Esophagus squamous epithelium (tissue), 5 donors: ENCODE measurements at places on chromosomes 1 and 21.

DNA sequence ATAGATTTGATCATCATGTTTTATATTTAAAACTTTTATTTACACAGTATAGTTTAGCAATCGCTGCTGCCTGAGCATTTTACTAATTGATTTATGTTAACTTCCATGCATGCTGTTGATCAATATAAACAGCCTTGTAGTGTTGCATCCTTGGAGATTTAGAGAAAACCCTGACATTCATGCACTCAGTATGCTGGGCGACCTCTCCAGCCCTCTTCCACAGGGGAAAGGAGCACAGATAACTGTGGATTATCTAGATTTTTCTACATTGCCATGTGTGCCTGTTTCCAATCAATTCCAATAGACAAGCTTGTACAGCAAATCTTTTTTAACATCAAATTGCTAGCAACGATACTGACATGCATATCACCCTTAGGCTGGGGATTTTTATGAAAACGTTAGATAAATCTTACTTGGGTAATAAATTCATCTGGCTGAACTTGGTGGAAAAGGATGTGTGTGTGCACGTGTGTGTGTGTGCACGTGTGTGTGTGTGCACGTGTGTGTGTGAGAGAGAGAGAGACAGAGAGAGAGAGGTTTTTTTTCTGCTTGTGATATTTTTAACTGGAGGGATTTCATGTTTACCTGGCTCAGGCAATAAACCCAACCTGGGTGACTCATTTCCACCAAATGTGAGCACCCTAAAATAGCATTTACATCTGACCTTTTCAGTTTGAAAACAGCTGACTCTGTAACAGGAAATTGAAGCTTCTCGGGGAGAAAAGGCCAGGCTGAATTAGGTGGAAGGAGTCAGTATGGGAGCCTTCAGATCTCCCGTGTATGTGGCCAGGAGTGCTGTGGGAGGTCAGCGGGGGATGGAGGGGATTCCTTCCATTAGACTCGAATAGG is 339.8 kb downstream of the PRDM2 start:
- DNase-seq = no peak

- no peak for DNase-seq
These were observed 742 bp downstream of the SH3GLB1 start for GRCh38 chr1:86704972-86705664.

- DNase-seq = no peak
These were observed 43.1 kb upstream of the KANK4 start for GRCh38 chr1:62362061-62362917.

GRCh38 chr1:246020211-246020954 is 486.7 kb downstream of the SMYD3 start:
- DNase-seq = no peak

GRCh38 chr1:178634445-178634844 is 90.6 kb upstream of the RALGPS2 start:
- no peak for DNase-seq

DNA sequence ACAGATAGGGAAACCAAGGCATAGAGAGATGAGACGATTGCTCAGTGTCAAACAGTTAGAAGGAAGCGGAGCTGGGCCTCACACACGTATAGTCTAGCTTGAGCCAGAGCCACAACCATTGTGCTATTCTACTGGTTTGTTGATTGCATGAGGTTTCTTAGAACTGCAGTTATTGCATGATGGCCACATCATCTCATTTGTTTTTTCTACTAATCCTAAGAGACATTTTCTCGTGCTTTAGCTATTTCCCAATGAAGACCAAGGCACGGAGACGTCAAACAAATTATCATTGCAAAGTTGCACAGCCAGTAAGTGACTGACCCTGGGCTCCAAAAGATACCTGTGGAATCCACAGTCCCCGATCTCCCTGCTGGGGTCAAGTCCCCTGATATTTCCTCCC is 25.1 kb upstream of the ZNF362 start:
- DNase-seq = no peak

DNA sequence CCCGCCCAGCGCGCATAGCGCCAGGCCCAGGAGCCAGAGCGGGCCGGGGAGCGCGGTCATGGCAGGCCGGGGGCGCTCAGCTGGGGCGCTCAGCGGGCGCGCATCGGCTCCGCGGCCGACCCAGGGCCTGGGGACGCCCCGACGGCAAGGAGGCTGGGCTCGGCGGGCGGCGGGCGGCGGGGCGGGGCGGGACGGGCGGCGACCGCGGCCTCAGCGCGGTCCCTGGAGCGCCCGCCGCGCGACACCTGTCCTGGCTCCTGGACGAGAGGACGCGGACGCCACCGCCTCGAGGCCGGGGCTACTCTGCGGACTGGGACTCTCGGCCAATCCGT is 273 bp downstream of the BMP8B start:
- no peak for DNase-seq

- DNase-seq = no peak
These were observed 71.9 kb downstream of the PLA2G4A start for GRCh38 chr1:186900539-186901237.

GRCh38 chr1:210104103-210104502 is 128.5 kb upstream of the SERTAD4 start:
- no peak for DNase-seq

GRCh38 chr1:53680868-53681267 is 58.1 kb downstream of the GLIS1 start:
- DNase-seq = no peak

DNA sequence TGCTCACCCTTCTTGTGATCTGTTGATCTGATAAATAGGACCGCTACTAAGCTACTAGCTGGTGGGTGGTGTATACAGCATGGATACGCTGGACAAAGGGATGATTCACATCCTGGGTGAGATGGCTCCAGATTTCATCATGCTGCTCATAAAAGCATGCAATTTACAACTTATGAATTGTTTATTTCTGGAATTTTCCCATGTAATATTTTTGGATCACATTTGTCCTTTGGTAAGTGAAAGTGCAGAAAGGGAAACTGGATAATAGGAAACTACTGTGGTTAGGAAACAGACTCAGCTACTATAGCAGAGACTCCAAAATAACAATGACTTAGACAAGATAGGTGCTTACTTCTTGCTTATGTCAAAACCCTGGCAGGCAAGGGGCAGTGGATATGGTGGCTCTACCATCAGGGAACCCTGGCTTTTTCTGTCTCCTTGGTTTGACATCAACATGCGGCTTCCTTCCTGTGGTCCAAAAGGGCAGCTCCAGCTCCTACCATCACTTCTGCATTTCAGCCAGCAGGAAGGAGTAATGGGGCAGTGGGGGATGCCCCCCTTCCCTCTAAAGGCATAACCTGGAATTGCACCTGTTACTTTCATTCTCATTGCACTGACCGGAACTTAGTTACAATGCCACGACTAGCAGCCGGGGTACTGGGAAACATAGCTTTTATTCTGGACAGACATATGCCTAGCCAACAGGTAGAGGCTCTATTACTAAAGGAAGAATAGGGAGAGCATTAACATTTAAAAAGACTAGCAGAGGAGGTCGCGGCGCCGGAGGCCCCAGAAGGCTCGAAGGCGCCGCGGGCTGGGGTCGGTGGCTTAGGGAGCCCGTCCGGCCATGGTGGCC is 13.8 kb upstream of the AK2 start:
- DNase-seq = no peak

- DNase-seq = no peak
These were observed 87.2 kb upstream of the CNIH3 start for GRCh38 chr1:224528900-224529299.

DNA sequence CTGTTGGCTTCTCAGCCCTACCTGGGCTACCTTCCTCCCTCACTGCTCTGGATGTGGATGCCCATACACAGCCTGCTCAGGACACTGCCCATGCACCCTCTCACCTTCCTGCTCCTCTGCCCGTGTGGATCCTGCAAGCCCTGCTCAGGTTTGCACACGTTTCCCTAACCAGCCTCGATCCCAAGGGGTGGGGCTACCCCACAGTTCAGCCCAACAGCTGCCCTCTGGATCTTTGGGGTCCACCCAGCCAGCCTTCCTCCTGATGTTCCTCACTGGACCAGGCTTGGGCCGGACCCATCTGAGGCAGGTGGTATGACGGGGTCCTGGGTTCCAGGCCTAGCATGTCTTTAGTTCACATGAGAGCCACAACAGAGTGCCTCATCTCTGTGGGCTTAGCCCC is 4.7 kb downstream of the TMEM54 start:
- no peak for DNase-seq

GRCh38 chr21:14609274-14609673 is 63.2 kb upstream of the SAMSN1 start:
- no peak for DNase-seq

GRCh38 chr1:26327956-26328362 is 10.2 kb downstream of the CD52 start:
- no peak for DNase-seq

DNA sequence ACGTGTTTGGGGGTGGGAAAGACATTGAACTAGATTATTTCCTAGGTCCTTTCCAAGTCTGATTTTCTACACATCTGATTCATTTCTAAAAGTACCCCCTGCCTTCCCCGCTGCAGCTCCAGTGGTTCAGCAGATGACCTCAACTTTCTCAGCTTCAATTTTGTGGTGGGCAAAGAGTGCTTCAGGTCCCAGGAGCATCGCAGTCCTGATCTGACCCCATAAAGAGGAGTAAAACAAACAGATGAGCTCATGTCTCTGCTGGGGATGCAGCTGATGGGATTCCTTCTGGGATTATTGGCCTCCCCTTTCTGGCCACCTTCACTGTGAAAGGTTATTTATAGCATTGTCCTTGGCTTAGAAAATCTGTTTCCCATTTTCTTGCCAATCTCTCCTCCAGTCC is 337.0 kb upstream of the PLXNA2 start:
- no peak for DNase-seq

- no peak for DNase-seq
These were observed 121.5 kb downstream of the LMO4 start for GRCh38 chr1:87450136-87450535.

- no peak for DNase-seq
These were observed 22.9 kb downstream of the PRXL2B start for GRCh38 chr1:2609319-2610035.

- no peak for DNase-seq
These were observed 30.0 kb downstream of the TMPRSS15 start for GRCh38 chr21:18373606-18374005.

DNA sequence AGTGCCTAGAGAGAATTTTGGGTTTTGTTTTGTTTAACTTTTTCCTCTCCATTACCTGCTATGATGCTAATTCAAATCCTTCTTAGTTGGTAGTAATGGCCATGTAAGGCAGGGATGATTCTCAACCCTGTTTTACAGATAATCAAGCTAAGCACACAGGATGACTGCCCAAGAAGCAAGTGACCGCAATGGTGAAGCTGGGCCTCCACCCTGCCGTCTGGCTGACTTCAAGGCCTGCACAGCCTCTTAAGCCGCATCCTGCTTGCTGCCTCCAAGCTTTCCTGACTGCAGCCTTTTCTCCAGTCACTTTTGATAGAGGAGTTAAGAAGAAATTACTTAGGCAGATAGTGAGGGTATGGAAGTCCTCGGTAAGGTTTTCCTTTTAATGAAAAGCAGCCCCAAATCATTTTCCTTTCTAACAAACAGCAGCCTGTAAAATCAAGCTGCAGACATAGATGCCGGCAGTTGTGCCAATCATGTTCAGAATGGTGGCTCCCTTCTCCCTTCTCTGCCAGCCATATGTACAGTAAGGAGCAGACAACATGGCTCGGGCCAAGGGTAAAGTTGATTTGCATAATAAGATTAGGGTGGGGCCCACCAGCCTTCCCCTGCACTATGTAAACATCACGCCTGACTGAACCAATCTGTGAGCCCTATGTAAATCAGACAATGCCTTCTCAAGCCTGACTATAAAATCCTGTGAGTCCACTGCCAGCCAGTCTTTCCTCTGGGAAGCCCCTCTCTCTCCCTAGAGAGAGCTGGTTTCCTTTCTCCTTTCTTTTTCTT is 8.8 kb upstream of the CTBS start:
- no peak for DNase-seq

DNA sequence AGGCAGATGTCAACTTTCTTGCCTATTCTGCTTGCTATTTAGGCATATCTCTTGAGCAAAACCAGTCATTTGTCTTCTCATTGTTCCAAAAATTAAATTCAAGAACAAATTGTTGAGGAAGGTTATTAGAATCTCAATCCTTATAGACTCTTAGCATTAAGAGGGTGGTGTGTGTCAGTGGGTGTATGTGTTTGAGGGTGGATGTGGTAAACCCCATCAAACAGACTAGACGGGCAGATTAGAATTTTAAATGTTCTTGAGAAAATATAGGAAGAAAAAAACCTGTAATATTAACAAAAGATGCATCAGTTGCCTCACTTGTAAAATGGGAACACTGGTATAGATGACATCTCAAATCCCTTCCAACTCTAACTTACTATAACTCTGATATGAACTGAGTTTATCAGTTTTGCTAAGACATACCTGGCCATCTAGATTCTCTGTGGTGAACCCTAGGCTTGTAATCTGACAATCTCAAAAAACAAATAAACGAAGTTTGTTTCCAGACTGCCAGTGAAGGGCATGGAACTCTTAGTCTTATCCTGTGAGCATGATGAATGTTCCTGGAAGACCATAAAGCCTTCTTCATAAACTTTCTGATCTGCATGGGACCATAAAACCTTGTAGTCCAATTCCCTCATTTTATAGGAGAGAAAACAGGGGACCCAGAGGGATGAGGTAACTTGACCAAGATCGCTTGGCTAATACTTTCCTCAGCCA is 176.3 kb upstream of the SGIP1 start:
- DNase-seq = no peak

GRCh38 chr1:158563853-158564252 is 6.5 kb downstream of the OR6P1 start:
- no peak for DNase-seq

DNA sequence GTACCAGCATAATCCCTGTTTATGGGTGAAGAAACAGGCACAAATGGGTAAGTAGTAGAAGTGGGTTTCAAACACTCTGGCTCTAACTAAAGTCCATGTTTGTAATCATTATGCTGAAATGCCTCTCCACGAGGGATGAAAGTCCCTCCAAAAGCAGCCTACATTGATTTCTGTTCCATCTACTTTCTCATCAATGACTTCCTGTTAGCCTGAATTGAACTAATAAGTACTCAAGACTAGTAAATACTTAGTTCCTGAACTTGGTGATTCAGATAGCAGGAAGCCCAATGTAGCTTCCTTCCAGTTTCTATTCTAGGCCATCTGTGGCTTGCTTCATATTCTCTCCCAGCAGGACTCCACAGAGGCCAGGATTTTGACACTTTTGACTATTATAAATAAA is 11.3 kb upstream of the BACH1 start:
- no peak for DNase-seq

DNA sequence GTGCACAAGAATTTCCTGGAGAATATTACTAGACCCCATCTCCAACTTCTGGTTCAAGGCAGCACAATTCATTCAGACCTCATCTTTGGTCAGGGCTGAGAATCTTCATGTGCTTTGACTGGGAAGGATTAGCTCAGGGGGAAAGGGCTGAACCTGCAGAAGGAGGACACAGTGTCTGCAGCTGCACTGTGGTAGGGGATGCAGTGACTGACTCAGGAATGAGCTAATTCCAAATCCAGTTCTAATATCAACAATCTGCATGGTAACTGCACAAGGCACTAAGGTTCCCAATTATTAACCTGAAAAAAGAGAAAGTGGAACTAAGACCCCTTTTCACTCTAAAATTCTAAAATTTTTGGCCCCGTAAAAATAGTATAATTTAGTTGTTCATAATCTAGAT is 31.6 kb downstream of the TTLL7 start:
- DNase-seq = no peak
